Stimulated activated CD4-positive, alpha-beta T cell treated with anti-CD3 and anti-CD28 coated beads, TNF-alpha, amount 100 ng/mL, for 48 hours (primary cell): ENCODE measurements at places on chromosomes 6 and 20.

- DNase-seq, result no peak
Observed at GRCh38 chr6:32442977-32443552, 3.4 kb downstream of the HLA-DRA start.

GRCh38 chr20:62827311-62828038 is 10.6 kb downstream of the COL9A3 start:
- DNase-seq, result no peak

GRCh38 chr6:149340200-149340599 is 22.7 kb downstream of the TAB2 start:
- DNase-seq, result no peak

DNA sequence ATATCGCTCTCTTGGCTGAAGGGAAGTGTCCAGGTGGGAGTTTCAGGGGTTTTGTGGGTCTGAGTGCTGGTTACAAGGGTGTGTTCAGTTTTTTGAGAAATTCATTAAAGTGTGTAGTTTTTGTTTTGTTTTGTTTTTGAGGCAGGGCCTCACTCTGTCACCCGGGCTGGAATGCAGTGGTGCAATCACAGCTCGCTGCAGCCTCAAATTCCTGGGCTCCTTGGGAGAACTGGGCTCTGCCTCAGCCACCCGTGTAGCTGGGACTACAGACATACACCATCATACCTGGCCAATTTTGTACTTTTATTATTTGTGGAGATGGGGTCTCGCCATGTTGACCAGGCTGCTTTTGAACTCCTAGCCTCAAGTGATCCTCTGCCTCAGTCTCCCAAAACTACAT is 51.2 kb upstream of the RALGAPA2 start:
- DNase-seq, result no peak

DNA sequence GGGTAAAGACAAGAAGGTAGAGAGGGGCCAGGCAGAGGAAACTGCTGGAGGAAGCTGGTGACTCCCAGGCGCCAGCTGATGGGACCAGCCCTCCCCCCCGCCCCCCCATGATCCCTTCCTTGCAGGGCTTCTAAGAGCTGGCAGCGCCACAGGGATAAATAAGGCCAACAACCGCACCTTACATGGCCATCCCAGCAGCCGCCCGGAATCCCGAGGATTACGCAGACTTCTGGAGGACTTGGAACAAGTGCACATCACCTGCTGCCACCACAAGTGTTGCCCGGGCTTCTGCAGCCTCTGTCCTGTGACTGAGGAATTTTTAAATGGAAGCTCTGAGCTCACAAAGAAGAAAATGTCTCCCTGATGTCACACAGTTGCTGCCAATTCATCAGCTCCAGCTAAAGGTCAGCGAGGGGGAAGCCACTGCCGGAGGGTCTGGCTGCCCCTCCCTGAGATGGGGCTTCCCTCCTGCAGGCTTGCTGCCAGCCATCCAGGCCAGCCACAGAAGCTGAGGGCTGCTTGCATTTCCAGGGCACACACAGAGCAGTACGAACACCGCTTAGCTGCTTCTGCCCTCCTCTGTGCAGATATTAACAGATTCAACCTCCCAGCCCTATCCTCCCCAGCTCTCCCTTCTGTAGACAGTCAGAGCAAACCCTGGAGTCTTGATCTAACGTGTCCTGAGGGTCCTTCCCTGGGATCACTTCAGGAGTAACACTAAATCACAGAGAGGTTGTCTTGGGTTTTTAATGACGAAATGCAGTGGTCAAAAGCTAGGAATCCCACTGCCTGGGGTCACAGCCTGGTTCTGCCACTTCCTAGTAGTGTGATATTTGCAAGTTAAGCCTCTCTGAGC is 38.6 kb upstream of the PIM1 start:
- no peak for DNase-seq

- no peak for DNase-seq
Observed at GRCh38 chr6:112799889-112800288, 452.8 kb downstream of the RFPL4B start.

DNA sequence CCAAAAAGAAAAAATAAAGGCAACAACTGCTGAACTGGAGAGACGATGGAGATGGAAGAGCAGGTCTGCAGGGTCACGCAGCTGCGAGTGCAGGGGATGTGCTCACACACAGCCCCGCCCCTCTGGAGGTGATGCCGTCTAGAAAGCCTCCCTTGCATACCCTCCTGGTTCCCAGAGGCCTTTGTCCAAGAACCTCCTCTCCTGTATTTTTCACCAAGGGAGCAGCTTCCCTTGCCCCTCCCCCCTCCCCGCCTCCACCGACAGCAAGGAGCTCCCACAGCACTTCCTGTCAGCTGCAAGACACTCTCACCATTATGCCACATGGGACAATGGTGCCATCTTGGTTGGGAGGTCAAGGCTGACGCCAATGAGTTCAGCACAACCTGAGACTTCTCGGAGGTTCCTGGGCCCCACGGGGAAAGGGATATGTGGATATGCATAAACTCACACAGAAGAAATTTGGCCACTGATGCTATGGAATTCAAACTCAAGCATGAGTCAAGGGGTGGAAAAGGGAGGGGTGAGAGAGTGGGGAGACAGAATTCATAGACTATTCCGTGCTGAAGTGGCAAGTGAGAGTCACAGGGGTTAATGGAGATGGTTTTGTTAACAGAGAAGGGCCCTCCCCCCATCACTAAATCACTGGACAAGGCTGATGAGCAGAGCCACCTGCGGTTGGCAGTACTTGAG is 132.9 kb downstream of the SCML4 start:
- DNase-seq, result no peak

DNA sequence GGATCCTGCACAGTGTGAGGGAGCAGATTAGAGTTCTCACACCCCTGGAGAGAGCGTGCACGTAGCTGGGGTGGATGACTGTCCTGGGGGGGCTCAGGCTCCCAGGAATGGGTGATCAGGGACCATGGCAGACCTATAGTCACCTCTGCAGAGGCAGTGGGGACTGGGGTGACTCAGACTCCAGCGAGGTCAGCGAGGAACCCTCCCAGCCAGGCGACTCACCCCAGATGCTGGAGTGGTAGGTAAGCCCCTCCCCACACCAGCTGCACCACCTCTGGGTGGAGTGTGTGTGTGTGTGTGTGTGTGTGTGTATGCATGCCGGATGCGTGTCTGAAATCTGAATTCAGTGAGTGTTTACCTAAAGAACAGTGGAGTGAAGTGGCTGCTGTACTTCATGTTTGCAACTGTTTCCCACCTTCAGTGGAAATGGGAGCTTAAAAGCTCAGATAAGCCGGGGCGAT is 17.4 kb upstream of the GTSF1L start:
- DNase-seq, result no peak

DNA sequence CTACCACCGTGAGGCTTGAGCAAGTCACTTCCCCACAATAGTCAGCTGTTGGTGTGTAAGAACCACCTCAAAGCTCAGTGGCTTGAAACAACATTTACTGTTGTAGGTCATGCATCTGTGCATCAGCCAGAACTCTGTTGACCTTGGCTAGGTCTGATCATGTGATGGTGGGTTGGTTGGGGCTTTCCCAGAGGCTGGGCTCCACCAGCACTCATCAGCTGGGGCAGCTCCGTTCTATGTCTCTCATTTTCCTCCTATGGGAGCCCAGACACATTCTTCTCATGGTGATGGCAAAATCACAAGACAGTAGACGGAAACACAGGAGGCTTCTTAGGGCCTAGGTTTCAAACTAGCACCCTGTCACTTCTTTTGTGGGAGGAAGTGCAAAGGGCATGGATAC is 42.8 kb upstream of the PSMF1 start:
- DNase-seq, result no peak

- DNase-seq, result no peak
Observed at GRCh38 chr20:62633598-62634329, 8.5 kb upstream of the SLCO4A1 start.

GRCh38 chr6:86217906-86218305 is 575.2 kb upstream of the SYNCRIP start:
- no peak for DNase-seq

DNA sequence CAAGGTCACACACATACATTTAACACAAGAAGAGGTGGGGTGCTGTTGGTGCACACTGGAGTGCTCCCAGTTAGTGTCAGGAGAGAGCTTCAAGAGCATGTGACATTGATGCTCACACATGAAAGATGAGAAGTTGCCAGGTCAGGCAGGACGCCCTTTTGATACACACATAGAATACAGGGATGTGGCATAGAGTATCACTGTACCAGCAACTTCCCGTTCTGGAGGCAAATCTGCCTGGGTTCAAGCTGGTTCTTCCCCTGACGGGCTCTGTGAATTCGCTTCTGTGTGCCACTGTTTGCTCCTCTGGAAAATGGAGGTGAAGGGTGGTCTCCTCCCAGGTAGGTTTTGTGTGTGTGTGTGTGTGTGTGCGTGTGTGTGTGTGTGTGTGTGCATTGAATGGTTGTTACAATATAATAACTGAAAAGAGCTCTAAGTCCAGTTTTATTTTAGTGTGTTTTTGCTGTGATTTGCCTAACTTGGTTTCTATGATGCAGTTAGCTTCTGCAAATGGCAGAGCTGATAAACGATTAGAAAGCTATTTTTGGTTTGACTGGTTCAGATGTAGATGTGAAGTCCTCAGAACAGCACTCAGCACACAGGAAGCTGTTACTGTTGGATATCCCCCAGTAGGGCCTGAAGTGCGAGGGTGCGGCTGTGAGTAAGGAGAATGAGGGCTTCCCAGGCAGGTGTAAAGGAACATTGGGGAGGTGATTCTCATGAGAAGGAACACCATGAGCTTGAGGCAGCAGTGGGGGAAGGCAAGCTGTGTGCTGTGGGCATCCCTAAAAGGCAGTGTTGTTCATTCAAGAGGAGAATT is 53.4 kb downstream of the HIVEP1 start:
- DNase-seq, result no peak

GRCh38 chr6:134502614-134503549 is 185.0 kb upstream of the SGK1 start:
- no peak for DNase-seq

- no peak for DNase-seq
Observed at GRCh38 chr6:27136077-27136644, 111.3 kb upstream of the PRSS16 start.

- DNase-seq, result no peak
Observed at GRCh38 chr20:11919581-11919980, 1.9 kb downstream of the BTBD3 start.

- no peak for DNase-seq
Observed at GRCh38 chr20:24892931-24893330, 56.1 kb upstream of the CST7 start.

GRCh38 chr6:30394139-30394538 is 49.2 kb downstream of the RPP21 start:
- DNase-seq, result no peak

- no peak for DNase-seq
Observed at GRCh38 chr20:63620991-63621390, 5.9 kb downstream of the GMEB2 start.

GRCh38 chr20:23140991-23141390 is 54.9 kb upstream of the CD93 start:
- DNase-seq, result no peak

GRCh38 chr6:105838171-105838570 is 248.0 kb upstream of the PRDM1 start:
- DNase-seq, result no peak

DNA sequence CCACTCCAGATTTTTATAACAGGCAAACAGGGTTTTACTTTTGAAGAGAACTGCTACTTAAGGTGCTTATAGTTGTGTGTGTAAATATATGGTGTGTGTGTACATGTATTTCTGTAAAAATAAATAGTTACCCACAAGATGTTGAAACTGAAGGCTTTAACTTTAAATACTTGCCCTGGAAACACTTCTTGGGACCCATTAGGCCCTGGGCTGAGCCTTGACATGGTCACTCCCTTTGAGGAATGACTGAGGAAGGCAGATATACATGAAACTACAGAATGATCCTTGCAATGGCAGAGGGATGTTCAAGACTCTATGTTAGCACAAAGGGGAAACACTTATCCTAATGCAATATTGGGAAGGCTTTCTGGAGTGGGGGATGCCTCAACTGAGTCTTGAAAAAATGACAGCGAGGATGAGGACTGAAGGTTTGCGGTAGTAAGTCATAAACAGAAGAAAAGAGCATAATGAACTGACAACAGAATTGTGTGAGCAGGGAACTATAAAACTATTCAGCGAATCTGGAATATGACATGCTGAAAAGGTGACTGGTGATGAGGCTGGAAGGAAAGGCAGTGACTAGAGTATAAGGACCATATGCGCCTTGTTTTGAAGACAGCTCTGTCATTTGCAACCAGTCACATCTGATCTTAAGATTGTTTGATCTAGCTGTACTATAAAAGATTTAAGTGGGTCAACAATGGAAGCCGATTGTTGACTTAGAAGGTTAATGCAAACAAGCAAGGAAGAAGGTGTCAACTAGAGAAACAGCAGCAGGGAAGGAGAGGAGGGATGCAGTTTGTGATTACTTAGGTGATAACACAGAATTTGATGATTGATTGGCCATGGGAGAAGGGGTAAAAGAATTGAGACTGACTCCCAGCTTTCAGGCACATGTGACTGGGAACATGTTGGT is 64.4 kb upstream of the COL21A1 start:
- DNase-seq, result no peak

DNA sequence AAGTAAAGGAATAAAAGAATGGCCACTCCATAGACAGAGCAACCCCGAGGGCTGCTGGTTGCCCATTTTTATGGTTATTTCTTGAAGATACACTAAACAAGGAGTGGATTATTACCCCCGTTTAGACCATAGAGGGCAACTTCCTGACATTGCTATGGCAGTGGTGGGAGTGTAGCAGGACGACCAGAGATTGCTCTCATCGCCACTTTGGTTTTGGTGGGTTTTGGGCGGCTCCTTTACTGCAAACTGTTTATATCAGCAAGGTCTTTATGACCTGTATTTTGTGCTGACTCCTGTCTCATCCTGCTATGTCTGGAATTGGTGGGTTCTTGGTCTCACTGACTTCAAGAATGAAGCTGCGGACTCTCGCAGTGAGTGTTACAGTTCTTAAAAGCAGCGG is 78.7 kb downstream of the C6orf52 start:
- no peak for DNase-seq

GRCh38 chr6:144176043-144176442 is 25.7 kb downstream of the STX11 start:
- DNase-seq, result no peak

GRCh38 chr20:44348168-44348659 is 7.3 kb upstream of the HNF4A start:
- no peak for DNase-seq

DNA sequence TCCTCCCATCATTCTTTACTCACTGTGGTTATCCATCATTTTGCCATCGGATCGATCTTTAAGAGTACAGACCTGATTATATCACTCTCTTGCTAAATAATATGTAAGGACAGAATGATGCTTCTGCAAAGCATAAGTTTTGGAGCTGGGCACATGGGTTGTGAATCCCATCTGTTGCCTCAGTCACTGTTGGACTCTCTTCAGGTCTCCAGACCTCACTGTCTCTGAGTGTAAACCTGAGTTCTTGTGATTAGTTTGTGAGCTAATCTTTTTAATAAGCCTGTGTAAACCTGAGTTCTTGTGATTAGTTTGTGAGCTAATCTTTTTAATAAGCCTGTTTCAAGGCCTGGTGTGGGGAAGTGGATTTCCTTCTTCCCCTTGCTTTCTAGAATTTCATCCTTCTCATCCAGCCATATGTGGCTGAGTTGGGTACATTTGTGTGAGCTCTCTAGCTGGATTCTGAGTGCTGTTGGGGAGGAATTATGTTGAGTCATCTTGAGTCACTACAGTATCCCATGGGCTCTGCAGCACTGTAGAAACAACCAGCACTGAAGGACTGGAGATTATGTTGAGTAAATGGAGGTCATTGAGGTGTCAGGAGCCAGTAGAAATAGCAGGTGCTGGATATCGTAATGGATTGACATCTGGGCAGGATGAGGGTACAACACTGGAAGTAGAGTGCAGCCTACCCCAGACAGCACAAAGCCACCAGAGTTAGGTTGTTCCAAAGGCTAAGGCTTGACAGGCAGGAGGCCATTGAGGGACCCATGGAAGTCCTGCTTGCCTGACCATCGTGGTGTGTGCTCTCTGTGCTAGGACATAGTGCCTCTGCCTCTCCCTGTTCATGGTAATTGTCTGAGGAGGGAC is 52.4 kb downstream of the SCAND1 start:
- DNase-seq, result no peak
